Stimulated activated CD8-positive, alpha-beta memory T cell treated with anti-CD3 and anti-CD28 coated beads, Interleukin-12 subunit alpha, Interleukin-12 subunit beta, amount 100 ng/mL, for 1 hour (primary cell): ENCODE measurements at places on chromosomes 1 and 21.

DNA sequence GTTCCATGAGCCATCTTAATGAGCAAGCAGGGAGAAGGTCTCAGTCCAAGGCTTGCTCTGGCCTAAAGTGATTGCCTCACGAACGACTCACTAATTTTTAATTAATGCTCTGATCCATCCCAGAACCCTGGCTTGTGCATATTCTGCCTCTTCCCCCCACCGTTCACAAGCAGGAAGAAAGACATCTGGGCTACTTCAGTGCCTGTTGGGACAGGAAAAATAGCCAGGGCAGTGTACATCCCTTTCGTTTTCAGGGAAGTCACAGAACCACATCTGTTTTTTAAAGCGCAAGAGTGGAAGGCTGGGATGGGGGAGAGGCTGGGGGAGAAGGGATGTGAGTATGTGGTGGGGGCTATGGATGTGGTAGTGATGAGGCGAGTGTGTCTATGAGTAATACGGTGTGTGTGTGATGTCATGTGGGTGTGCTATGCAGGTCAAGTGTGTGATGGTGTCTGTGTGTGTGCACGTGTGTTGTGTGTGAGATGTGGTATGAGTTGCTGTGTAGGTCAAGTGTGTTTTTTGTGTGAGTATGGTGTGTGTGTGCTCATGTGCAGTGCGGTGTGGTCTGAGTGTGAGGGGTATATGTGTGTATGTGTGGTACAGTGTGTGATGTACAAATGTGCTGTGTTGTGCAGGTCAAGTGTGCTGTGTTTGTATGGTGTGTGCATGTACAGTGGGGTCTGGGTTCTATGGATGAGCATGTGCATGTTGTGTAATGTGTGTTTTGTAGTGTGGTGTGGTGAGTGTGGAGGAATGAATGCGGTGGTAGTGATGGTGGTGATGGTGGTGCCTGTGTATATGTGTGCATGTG is 64.9 kb upstream of the SYT6 start:
- DNase-seq, result no peak

DNA sequence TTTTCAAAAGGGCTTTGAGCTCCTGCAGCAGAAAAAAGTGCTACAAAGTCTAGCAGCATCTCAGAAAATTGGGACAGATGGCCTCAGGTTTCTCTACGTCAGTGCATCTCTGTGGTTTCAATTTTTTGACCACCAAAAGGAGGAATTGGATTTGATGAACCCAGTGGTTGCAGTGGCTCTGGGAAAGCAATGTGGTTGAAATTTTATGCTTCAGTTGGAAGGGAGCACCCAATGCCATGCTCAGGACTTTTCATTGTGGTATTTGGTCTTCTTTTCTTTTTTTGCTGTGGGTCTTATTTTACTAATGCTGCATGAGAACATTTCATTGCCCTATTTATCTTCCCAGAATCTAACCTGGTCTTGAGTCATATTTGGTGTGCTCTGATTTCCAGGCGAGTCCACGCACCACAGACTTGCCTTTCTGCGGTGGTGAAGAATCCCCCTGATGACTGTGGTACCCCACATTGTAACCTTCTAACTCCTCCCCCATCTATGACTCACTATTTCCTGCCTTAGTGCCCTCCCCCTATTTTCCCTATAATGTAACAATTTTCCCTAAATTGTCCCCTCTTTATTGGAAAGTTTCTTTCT is 56.7 kb downstream of the S1PR1 start:
- DNase-seq, result peak; percentile 40

- DNase-seq, result no peak
Measured at GRCh38 chr1:158310623-158311022, 20.7 kb downstream of the CD1B start.

DNA sequence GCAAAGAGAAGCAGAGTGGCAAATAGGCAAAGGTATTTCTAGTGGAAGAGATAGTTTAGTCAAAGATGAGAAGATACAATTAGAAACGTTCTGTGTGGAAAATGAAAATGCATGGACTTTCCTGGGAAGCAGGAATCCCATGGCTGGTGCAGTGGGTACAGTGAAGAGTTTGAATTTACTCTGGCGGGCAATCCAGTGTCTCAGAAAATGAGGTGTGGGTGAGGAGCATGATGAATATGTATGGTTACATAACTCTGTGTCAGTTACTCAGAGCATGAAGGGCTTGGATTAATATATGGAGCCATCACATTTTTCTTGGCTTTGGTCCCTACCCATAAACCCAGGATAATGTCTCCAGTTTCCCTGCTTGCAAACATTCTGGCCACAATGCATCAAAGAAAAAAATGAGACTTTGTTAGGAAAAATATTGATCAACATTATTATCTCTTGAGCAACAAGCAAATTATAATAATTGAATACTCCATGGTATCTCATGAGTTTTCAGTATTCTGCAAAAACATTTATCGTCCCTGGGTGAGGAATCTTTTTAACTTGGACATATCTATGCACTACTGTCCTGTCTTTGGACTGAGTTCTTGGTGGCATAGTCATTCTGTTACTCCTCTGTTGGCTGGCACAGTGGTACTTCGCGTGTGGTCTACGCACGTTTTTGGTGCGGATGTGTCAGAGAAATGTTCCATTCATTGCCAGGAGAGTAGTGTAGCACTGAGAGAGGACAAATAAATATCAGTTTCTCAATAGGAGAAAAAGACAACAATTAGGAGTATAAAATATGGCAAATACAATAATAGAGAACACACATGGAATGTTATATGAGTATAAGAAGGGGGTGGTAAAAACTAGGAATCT is 173.7 kb upstream of the C1orf105 start:
- DNase-seq, result no peak
